ENCODE measurements at places on chromosomes 2 and 18.

DNA sequence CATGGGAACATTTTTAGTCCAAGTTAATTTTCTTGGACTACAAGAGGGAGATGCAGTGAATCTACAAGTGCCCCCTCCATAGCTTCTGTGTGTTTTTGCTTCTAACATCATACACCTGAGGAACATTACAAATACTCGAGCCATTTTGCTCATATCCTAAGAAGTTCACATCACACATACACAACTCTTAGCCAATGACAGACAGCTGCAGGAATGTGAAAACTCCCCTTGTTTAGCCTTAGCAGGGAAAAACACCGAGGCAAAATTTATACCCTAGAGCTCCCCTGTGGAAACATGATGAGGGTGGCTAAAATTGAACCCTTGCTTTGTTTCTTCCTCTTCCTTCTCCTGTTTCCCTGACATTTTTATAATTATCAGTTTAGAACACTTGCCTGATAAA is 928.3 kb upstream of the NRXN1 start:
- DNase-seq, result no peak

DNA sequence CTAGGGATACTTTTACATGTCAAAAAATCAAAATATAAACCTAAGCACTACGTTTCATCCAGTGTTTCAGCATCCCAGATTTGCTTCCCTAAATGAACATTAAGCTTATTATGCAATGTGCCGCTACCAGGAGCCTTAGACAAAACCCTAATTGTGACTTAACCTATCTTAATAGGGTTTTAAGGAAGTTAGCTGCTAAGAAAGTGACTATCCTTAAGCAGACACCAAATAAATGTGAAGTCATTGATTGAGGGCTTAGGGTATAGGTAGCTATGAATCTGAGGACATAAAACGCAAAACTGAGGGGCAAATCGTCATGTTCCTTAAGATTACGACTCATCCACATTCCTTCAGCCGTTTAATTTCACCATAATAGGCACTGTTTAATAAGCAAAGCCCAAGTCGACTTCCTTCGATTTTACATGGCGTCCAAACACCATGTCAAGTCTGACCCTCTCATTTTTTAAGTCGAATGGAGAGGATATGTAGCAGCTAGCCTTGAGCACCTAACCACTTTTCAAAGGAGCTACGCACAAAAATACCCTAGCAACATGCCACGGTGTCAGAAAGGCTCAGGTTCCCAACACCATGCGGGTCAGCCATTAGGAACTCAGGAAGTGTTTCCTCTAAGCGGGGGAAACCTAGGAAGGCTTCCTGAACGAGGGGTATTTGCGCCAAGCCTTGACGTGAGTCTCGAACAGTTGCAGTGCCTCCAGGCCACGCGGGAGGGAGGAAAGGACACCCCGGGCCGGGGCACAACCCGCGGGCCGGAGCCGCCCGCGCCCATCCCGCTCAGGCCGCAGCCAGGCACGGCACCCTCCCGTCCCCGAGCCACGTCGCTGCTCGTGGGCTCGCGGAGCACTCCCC is 1.0 kb downstream of the HDLBP start:
- DNase-seq, result no peak

- no peak for DNase-seq
Measured at GRCh38 chr2:98012561-98012991, 16.8 kb upstream of the TMEM131 start.

DNA sequence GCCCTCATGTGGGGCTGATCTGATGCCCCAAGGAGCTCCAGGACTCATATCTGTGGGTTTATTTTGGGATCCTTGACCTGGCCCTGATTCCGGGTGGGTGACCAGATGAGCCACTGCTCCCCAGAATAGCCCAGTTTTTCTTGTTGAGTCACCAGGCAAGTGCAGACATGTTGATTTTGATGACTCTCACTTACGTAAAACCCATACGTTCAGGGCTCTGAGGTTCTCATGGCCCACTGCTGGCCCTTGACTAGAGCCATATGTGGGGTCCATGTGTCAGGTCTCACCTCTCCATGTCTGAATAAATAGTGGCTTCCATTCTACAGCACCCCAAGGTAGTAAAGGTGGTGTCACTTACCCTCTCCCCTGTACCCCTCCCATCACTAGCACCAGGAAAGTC is 41.9 kb downstream of the CDC42EP3 start:
- no peak for DNase-seq

DNA sequence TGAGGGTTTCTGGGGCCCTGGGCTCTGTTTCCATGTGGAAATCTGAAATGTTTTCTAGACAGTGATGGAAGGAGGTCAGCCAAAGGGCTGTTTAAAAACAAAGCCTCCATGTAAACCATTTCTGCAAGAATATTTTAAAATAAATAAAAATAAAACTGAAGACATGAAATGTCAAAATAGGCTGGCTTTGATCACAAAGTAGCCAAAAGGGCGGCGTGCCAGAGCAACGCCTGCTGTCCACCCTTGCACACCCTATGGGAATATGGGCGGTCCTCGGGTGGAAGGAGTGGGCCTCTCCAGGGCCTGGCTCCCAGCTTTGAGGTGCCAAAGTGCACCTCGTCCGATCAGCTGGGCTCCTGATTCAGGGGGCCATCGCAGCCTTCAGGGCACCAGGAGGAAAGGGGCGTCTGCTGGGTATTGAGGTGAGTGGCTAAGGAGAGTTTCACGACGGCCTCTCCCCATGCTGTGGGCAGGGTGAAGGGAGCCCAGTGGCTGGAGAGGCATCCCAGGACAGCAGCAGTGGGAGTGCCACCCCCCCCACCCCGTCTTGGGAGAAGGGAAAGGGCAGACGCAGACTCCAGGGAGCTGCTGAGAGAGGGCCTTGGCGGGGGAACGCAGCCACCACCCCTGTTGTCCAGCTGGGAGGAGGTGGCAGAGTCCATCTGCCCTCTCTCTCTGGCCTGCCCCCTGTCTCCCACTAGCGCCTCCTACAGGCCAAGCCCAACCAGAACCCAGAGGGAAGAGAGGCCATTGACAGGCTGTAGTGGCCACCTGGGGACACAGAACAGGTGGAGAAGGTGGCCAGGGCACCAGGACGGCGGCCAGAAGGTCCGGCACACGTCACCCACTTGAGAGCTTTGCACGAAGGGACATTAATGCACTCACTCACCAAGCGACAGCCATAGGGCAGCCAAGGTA is 5.7 kb upstream of the ERFE start:
- DNase-seq, result no peak

GRCh38 chr2:226426292-226426736 is 373.3 kb downstream of the IRS1 start:
- DNase-seq, result peak; percentile 52

DNA sequence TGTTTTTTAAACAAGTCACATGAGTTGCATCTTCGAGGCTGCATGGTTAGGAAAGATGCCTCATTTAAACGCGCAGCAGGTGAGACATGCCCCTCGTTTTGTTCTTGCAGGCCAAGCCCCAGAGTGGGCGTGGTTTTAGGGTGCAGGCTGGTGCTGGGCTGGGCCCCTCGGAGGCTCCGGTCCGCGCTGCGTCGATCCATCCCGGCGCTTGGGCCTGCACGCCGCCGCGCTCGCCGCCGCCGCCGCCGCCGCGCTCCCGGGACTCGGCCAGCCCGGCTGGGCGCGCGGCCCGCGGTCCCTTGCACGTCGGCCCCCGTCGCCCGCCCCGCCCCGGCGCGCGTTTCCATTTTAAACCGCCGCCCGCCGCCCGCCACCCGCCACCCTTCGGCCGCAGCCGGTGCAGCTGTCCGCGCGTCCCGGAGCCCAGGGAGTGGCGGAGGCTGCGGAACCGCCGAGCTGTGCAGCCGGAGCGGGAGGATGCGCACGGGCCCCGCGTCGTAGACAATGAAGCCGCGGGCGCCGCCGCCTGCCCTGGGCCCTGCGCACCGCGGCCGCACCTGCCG is 175.5 kb downstream of the AGAP1 start:
- DNase-seq, result peak; percentile 90

DNA sequence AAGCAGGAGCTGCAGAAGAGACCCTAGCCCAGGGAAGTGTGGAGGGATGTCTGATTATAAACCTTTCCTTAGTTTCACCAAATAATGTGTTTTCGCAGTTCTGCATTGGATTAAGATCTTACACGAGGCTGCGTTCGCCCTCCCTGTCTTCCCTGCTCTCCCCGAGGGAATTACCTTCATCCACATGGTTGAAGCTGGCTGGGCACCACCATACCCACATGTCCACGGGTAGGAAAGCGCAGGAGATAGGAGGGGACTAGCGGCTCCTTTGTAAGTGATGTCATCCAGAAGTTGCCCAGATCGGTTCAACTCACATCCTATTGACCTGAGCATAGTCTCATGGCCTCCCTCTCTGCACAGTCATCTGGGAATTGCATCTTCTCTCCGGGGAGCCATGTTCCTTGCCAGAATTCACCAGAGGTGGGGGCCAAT is 1.1 kb downstream of the TTL start:
- DNase-seq, result peak; percentile 48

DNA sequence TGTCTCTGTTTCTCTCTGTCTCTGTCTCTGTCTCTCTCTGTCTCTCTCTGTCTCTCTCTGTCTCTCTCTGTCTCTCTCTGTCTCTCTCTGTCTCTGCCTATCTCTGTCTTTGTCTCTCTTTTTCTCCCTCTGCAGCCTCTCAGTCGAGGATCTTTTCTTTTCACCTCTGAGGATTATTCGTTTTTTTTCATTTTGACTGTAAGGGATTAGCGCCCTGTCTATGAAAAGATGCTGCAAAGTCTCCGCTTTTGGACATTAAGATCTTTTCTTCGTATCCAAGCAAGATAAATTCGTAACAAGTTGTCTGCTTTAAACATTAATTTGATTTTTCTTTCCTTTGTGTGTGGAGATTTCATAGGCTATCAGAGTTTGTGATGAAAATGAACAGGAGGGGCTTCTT is 191.2 kb upstream of the TPO start:
- DNase-seq, result no peak

DNA sequence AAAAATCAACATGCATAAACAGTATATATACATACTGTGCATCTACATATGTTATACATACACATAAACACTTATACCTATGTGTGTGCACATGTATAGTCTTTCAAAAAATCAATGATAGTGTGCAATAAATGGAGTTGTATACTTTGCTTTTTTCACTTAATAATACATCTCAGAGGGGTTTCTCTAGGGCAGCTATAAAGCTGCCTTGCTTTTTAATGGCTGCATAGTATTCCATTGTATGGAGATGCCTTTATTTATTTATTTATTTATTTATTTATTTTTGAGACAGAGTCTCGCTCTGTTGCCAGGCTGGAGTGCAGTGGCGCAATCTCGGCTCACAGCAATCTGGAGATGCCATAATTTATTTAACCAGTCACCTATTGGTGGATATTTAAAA is 7.4 kb upstream of the RNF125 start:
- no peak for DNase-seq

DNA sequence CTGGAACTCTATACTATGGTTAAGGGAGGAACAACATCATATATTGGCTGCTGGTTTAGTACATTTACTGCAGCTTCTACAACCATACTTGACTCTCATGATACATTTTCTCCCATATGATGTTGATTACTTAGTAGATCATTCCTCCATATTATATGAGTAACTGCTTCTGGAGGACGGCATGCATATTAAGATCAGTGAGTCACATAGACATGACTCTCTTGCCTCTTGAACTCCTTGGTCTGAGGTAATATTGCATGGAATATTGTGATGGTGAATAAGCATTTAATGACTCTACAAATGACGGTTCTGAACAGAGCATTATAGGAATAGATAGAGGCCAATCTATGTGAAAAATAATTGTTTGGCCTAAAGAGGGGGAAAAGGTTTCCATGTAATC is 418.8 kb upstream of the SPHKAP start:
- DNase-seq, result peak; percentile 70

DNA sequence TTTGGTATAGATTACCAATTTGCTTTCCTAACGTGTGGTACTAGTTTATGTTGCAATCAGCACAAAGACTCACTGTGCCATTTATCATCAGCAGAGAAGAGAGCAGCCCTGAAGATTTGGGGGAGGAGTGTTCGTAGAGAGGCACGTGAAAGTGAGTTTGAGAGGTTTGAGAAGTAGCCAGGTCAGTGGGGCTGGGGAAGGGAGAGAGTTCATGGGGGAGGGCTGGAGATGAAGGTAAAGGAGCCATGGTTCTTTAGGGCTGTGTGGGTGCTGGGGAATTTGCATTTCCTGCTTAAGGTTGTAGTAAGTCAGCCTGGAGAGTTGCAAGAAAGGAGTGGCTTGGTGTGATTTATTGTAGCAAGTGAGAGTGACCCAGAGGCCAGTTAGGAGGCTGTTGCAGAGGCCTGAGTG is 172.1 kb downstream of the NEDD4L start:
- no peak for DNase-seq

DNA sequence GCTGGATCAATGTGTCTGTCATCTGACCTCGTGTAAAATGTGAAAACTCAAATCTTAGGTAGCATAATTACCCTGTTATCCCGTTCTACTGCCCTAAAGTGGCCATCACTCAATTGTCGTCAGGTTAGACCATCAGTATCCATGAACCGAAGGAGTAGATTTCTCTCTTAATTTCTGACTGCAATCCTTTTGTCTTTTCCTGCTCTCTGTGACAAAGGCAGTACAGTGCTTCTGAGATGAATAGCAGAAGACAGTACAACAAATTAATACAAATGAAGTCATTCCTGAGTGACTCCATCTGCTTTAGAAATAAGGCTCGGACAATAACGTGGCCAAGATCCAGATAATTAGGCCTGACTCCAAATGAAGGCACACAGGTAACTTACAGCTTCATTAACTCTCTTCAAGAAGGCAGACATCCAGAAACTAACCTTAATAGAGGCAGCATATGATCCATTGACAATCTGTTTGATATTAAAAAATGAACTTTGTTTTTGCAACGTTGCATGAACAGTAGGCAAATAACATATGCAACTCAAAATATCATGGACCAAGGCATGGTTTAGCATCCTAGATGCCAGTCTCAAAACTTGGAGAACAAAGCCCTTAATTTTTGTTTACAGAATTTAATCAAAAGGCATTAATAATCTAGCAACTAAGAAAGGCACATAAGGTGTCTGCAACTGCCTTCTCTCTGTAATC is 96.7 kb upstream of the CDH20 start:
- no peak for DNase-seq

GRCh38 chr18:51012441-51012840 is 17.6 kb upstream of the SMAD4 start:
- DNase-seq, result no peak

- no peak for DNase-seq
Measured at GRCh38 chr2:15713475-15713874, 121.8 kb downstream of the DDX1 start.

All from GM03348 (cell line).